ENCODE measurements at places on chromosomes 4 and X.

DNA sequence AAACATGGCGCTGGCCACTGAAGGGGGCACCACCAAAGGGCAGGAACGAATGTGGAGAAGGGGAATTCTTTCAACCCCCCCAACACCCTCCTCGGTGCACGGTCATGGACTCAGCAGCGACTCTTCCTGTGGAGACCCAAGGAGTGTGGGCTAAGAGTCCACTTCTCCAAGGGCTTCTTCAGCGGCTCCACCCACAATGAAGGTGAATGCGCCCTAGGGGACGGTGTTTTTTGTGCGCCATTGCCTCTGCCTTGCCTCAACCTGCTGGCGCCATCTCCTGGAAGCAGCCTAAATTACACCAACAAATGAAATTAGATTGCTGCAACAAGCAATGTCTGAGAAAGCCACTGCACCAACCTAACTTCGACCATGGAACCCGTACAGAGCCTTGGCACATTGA is 169.2 kb upstream of the MAGEB18 start:
- no peak for DNase-seq

DNA sequence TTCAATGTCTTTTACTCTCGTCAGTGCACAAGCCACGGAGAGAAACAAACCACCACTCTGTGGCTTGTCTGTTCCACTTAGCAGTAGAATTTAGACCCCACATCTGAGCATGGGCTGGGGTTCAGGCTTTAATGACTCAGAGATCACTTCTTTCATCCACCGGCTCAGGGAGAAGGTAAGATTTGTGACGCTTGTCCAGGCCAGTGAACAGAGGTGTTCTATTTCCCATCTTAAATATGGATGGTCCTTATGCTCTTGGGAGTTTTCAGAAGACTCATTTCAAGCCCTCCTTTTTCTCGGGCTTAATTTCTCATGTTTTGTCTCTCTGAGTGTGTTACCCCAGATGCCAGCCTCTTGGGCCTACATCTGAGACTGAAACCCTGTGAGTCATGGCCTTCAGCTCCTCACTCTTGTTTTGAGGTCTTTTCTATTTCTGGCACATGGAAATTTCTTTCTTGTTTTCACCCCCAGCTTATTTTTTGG is 127.4 kb upstream of the SFRP2 start:
- no peak for DNase-seq

DNA sequence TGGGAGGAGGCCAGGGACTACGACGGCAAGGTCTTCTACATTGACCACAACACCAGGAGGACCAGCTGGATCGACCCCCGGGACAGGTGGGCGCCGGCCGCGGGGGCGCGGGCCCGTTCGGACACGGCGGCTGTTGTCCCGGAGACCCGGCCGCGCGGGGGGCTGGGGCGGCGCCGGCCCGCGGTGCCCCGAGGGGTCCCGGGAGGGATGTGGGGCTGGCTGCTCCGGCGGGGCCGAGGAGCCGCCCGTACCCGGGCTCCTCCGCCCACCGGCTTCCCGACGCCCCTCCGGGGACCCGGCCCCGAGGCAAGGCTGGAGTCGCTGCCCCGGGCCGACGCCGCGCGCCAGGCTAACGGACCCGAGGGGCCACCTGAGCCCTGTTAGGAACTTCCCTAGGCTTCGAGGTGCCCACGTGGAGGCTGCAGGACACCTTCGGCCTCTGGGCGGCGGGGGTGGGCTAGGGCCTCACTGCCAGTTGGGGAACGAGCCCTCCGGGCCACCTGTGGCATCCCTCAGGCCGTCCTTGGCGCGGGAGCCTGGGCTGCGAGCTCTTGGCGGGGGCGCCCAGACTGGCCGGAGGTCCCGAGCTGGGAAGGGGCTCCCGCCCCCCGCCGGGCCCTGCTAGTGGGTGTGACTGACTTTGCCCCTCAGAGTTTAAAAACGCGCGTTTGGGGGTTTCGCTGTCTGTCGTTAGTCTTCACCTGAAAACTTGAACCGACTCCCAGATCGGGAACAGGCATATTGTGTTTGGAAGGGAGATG is 660 bp downstream of the WWC2 start:
- DNase-seq, result peak; percentile 48

- DNase-seq, result peak; percentile 5
These were observed 36.0 kb upstream of the MXD4 start for GRCh38 chr4:2297606-2298531.

DNA sequence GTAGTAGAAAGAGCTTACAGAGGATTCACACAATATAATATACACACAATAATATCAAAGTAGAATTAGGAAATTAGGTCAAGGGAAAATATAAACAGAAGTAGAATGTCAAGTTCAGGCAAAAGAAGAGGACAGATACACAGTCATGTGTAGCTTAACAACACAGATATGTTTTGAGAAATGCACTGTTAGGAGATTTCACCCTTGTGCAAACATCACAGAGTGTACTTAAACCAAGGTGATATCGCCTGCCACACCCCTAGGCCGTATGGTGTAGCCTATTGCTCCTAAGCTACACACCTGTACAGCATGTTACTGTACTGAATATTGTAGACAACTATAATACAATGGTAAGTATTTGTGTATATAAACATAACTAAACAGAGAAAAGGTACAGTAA is 110.0 kb upstream of the EDNRA start:
- DNase-seq, result no peak

GRCh38 chr4:25859429-25860148 is 3.2 kb downstream of the SEL1L3 start:
- no peak for DNase-seq

Data from dorsolateral prefrontal cortex (tissue), 122 donors.